ENCODE measurements at places on chromosomes 4 and X.

DNA sequence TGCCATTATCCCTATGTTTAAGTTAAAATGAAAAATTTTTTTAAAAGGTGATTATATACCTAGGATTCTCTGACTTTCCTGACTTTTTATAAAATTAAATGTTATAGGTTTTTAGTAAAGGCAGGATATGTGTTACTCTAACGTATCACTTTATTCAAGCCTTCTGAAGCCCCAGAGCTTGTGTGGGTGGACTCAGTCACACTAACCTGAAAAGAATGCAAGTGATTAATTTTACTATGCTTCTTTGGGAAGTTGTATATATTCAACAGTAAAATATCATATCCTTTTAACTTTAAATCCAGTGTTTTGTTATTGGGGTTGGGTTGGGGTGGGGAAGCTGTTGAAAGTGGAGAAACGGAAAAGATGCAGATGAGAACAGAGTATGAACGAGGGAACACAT is 22.8 kb downstream of the PDLIM3 start:
- DNase-seq = no peak

DNA sequence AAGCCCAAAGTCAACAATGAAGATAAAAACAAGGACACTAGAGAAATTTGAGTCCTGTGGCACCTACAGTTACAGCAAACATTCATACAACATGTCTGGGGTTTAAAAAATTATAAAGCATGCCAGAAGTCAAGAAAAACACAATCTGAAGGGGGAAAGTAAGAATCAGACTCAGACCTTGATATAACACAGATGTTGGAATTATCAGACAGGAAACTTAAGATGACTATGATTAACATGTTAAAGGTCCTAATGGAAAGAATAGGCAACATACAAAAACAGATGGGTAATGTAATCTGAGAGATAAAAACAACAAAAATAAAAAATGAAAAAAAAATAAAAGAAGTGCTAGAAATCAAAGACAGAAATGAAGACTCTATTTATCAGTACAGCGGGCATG is 446.5 kb downstream of the SPRY1 start:
- DNase-seq = no peak

GRCh38 chrX:74251006-74251930 is 52.7 kb upstream of the ZCCHC13 start:
- DNase-seq = no peak

- peak; percentile 32 for DNase-seq
Measured at GRCh38 chrX:9464435-9465371, at the start of gene TBL1X. TSS of gene TBL1X (plus strand) at chrX:9465058. CDS start at chrX:9653587, 188,529 bp downstream.

DNA sequence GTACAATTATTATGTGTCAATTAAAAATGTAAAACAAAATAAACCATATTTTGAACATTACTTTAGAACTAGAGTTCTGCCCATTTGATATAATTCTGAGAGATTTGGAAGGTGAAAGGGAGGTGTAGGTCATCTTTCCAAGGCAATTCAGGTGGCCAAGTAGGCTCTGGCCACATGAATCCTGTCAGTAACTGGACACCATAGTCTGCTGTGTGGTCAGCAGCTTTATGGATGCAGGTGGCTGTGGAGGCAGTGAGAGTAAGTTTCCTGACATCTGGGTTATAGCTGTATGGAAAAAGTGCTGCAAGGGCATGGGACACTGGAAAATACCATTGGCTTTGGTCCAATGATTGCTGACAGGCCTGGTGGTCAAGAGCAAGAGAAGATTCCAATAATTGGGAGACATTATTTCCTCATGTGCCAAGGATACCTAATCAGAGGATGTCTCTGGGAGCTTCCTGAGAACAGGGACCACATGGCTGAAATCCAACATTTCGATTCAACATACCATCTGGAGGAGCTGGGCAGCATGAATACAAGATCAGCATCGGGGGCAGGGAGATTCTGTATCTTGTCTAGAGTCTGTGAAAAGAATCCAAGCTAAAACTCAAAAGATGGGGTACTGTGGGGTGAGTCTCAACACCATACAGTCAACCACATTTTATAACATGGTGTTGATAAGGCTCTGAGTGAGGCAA is 523.1 kb downstream of the MID1IP1 start:
- DNase-seq = no peak

DNA sequence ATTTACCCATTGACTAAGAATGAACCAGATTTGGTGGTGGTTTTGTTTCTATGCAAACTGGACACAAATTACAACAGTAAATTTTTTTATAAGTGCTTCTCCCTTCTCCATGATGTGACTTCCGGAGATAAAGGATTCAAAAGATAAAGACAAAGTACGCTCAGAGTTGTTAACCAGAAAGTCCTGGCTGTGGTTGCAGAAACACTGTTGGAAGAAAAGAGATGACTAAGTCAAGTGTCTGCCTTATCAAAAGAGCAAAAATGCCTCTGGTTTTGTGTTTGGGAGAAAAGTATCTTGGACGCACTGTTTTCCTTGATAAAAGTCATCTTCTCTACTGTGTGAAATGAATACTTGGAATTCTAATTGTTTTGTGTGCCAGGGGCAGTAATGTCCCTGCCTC is 213.4 kb downstream of the GC start:
- no peak for DNase-seq

DNA sequence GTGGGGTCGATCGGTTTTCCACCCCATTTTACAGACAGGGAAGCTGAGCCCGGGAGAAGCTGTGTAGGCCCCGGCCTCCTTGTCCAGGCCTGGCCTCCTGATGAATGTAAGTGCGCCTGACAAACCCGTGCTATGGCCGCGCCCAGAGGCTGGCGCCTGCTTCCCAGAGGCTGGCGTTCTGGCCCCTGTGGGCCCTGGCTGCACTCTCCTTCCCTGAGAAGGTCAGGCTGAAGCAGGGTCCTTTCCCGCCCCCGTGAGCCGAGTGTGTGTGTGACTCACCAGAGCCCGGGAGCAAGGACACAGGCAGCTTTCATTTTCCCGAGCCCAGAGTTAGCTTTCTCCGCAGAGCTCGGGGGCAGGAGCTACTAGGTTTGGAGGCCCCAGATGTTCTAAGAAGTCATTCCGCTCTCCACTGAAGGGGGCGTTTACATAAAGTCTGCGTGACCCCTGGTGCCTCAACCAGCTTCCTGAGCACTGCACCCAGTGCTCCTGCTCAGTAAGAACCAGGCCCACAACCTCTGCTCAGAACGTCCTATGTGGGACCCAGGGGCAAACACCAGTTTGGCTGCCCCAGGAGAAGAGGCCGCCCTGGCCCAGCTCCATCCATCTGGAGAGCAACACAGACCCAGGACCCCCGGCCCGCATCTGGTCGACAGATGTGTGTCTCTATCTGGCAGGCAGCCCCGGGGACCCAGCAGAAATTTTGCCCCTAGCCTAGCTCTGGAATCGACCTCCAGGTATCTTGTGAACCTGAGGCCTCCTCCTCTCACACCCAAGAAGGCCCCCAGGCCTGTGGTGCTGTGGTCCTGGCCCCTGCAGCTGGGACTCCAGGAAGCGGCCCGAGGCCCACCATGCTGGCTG is 13.6 kb downstream of the UVSSA start:
- DNase-seq = no peak

- DNase-seq = peak; percentile 43
Measured at GRCh38 chrX:10769195-10769594, 148.8 kb upstream of the MID1 start.

GRCh38 chr4:139764686-139765310 is 99.2 kb downstream of the MGST2 start:
- DNase-seq = no peak

DNA sequence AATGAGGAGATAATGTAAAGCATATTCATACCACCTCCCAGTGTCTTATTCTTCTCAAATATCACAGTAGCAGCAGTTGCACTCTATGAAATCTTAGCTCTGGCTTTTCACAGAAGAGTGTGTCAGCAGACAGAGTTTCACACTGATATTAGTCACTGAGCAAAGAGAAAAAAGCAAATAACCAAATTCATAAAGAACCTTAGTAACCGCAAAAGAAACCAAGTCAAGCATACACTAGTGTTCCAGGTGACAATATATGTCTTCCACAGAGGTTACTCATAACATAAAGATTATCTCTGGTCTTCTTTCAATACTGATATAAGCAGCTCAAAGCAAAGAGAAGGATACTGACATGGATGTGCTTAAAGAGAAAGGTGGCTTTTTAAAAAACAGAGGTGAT is 181.7 kb upstream of the EDNRA start:
- no peak for DNase-seq

- DNase-seq = peak; percentile 35
Measured at GRCh38 chr4:101345596-101346350, 1.6 kb downstream of the PPP3CA start.

DNA sequence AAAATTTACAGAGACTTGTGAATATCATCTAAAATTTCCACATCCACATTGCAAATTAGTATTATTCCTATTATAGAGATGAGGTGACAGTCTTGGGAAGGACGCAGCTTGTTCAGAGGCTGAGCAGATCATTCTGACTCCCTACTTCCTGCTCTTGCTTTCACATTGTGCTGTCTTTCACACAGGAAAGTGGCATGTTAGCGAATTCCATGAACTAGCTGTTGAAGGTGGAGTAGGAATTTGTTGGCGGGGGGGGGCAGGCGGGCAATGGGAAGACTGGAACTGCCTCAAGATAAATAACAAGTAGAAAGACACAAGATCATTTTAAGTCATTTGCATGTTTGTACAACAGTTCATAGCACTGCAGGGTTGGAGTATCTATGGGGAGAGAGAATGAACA is 2.3 kb downstream of the PF4V1 start:
- DNase-seq = no peak

DNA sequence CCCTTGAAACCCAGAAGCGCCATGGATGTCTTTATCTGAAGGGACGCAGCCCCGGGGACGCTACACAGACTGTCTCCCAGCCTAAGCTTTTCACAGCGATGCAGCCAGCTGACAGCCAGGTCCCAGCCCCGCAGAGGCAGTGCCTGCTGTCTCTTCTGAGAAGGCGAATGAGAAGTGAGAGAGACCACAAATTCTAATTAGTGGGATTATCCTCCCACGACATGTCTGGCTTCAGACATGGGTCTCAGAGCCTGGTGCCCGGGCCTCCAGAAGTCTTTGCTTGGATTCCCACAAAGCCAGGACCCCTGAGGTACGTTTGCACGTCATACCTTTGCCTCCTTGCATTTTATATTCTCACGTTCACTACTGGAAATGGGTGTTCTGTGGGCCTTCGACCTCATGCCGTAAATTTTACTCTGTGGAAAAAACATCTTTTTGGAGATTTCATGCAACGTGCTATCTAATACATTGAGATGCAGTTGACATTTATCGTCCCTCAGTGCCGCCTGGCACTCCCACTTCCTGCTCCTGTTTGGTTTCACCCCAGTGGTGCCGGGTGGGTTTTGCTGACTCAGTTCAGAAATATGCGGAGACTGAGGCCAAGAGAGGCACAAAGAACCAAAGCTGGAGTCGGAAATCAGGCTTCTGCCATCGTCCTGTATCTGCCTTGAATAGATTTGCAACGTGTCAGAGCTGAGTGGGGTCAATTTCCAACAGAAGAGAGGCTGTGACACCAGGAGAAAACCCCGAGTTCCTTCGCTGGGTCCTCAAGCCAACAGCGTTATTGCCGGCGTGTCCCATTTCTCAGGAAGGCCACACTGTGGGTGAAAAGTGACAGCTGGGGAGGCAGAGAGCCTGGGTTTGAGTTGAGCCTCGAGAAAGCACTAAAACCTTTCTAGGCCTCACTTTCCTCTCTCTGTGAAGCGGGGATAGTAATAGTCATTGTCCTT is 114.4 kb downstream of the STK32B start:
- DNase-seq = no peak

GRCh38 chr4:169727616-169728015 is 30.1 kb downstream of the HPF1 start:
- DNase-seq = no peak

- no peak for DNase-seq
Measured at GRCh38 chrX:112704187-112704586, 24.4 kb upstream of the LHFPL1 start.

DNA sequence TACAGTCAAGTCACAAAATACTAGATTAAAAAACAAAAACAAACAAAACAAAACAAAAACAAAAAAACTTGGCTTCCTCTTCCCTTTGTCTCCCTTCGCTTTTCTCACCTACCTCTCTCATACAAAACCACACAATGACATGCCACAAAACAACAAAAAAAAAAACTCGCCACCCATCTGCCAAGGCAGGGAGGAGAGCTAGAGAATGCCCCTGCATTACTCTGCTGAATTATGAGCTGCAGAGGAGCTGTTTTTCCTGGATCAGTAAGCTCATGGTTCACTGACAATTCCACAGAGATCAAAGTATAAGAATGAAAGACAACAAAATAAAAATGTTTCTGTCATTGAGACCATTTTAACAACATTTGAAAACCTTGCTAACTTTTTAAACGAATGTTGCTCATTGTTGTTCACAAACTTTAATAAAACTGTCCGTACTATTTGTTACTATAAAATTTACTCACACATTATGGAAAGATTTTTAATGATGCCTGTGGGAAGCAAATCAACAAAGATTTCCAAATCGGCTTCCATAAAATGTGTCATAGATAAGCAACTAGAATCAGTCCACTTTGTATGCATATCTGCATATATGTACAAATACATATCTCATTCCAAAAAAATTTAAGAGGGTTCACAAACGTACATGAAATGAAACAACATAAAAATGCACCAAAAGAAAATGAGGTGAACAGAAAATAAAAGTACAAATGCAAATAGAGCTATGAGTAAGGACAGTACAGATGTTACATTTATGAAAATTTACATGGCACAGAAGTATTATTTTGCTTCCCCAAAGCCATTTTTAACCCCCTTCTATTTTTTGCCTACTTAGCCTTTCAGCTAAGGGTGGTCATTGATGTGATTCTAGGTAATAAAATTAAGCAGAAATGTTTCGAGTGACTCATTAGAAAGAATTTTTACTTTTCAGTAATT is 252.4 kb upstream of the FAT4 start:
- no peak for DNase-seq

- no peak for DNase-seq
Measured at GRCh38 chrX:109830704-109831206, 97.7 kb upstream of the ACSL4 start.

DNA sequence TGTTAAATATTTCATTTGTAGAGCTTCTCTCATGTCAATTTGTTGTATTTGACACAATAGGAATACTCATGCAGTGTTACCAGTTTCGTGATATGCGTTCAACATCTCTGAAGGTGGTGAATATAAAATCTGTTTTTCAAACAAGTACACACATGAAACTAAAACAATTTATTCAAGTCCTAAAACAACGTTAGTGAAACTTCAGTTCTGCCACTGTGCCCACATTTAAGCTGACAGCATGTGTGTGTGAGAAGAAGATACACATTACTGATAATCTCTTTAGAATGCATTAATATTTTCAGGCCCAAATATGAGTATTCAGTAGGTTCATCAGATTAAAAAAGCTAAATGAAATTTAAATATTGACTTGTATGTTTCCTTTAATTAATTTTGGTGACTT is 21.7 kb downstream of the GAB1 start:
- DNase-seq = no peak

DNA sequence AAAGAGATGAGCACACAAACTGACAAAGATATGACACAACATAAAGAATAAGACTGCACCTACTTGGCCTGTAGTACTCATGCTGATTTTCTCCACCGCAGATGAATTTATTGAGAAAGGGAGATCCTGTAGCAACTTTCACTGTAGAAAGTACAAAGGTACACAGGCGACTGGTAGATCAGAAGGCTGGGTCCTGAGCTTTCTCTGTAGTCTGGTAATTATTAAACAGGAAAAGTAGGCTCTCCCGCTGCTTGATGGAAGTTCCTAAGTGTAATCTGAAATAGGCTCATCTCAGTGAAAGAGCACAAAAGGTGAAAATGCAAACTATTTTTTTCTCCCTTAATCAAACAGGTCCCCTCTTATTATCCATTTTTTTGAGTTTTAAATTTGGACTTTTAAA is at the start of gene ADH6:
Gene ADH6 (minus strand): TSS at position 175 of the 400 bp plus-strand sequence. CDS start 94 bp downstream, at position 81.
- DNase-seq = no peak

Data from NCI-H2227 treated with DMSO at 0.1 percent for 48 hours (cell line).